GM10248 (cell line): ENCODE measurements at places on chromosomes 7 and 10.

- no peak for DNase-seq
These were observed 14.1 kb upstream of the TMEM72 start for GRCh38 chr10:44897049-44897448.

- no peak for DNase-seq
These were observed 107.6 kb upstream of the AFAP1L2 start for GRCh38 chr10:114511881-114512280.

GRCh38 chr10:44512431-44513022 is 127.6 kb upstream of the CXCL12 start:
- no peak for DNase-seq

- DNase-seq, result no peak
These were observed 90.1 kb upstream of the ANKRD1 start for GRCh38 chr10:91010952-91011351.

DNA sequence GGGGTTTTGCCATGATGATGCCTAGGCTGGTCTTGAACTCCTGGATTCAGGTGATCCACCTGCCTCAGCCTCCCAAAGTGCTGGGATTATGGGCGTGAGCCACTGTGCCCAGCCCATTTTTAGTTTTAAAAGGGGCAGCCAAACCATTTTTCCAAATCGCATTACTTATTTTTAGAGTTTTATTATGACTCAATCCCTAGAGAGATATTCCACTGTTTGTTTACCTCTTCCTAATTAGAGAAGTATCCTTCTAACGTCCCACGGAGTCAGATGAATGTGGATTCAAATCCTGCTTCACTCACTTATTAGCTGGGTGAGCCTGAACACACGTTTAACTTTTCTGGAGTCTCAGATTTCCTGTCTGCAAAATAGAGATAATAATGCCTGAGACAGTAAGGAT is 15.2 kb downstream of the WNT8B start:
- no peak for DNase-seq

DNA sequence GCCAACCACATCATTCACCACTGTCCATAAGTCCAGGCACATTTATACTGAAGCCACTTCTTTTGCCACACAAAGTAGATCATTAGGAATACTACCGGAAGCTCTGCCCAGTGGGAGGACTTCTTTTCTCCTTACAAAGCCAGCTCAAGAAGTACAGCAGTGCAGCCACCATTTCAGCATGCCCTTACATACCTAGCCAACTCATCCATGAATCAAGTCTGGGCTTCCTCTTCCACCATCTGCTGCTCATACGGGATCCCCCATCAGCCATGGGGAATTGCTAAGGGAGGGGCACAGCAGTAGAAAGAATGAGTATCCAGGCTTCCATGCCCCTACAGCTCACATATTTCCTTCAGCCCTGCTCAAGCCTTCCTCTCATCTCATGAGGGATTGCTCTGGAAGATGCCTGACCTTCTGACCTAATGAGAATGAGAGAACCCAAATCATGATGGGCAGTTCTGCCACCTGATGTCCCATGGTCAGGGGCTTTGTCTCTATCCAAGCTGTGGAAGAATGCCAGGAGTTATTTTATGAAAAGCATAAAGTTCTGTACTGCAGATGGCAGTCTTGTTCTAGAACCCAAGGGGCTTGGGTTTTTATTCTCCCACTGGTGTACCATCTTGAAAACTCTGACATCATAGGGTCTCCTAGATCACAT is 39.5 kb downstream of the ACSM6 start:
- no peak for DNase-seq

DNA sequence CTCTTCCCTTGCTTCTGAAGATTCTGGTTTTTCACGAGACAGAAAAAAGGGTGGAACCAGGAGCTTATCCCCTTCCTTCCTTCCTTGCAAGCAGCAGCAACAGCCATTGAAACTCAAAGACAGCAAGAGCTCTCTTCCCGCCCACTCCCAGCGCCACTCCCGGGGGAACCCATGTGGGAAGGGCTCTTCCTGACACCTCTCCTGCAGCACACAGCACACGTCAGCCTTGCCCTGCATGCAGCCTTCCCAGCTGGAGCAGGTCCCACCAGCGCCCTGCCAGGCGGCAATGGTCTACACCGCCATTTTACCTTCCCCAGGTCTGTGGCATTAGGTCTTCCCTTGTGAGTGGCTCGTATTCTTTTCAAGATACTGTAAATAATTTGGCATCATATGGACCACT is 161.8 kb downstream of the MGMT start:
- DNase-seq, result no peak

- no peak for DNase-seq
These were observed 1.6 kb downstream of the C10orf143 start for GRCh38 chr10:130108934-130109604.

- DNase-seq, result no peak
These were observed 444.0 kb upstream of the ZMIZ1 start for GRCh38 chr10:78624791-78625190.

- DNase-seq, result no peak
These were observed 1.5 kb downstream of the HOXA4 start for GRCh38 chr7:27128776-27129728.

GRCh38 chr10:128263891-128264688 is 137.9 kb upstream of the MKI67 start:
- DNase-seq, result peak; percentile 38

- DNase-seq, result no peak
These were observed 46.3 kb downstream of the BUB3 start for GRCh38 chr10:123200531-123200930.

DNA sequence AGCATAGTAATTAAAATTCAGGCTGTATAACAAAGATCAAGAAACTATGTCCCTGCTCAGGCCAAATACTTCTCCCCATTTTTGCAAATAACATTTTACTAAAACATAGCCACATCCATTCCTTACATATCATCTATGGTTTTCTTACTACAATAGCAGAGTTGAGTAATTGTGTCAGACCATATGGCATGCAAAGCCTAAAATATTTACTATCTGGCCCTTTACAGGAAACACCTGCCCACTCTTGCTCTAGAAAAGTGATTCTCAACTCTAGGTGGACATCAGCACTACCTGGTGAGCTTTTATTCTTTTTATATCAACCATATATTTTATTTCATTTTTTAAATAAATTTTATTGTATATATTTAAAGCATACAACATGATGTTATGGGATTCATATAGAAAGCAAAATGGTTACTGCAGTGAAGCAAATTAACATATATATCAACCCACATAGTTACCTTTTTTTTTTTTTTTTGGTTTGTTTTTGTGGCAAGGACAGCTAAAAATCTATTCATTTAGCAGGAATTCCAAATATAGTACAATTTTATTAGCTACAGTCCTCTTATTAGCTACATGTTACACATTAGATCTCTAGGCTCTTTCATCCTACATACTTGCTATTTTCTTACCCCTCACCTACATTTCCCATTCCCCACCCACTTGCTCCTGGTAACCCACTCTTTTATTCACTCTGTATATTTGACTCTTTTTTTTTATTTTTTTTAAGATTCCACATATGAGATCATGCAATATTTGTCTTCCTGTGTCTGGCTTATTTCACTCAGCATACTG is 19.6 kb downstream of the ABI1 start:
- no peak for DNase-seq

GRCh38 chr7:73980206-73980605 is 47.8 kb upstream of the ELN start:
- peak; percentile 3 for DNase-seq
